GOT3 (cell line): ENCODE measurements at places on chromosomes 12 and 14.

DNA sequence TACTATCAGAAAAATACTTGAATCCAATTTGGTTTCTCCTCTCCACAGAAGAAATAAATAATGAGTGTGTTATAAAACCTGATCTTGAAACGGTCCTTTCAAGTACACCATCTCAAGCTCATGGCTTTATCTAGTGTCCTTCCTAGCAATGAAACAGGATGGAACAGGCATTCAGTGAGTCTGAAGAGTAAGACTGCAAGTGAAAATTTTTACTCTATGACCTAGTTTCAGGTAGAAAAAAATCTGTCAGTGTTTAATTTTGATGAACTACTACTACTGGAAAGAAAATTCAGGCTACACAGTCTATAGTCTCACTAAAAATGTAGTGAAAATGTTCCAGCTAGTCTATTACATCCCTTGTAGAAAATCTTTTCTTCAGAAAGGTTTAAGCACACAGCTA lies 7.7 kb downstream of the CBX5 start:
- no peak for DNase-seq

DNA sequence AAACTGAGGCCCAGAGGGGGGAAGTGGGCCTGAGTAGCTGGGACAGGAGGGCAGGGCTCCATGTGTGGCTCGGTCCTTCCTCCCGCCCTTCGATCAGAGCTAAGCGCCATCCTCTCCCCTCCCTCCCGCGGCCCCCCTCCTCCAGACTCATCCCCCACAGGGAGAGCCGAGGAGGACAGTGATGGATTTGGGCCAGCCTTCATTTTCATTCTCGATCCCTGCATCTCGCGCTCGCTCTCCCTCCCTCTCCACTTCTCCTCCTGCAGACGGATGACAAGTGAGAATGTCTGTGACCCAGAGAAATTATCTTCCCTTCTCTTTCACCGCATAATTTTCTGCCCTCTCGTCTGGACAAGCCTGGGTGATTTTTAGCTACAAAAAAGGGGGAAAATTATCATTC lies 183.3 kb downstream of the RBM19 start:
- DNase-seq: no peak

DNA sequence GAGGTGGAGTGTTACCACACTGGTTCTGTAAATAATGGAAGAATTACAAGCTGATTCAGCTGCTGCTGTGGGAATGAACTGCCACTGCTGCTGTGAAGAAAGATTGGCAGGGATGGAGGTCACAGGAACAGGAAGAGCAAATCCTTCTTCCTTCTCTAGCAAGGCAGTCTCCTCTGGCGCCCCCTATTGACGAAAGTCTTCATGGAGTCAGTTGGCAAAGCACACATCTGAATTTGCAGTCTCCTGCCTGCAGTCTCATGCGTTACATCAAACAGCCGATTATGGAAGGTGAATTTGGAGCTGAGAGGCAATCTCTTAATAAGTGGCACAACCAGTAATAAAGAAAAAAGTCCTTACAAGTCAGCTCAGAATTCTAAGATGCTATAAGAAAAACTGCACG lies 106.0 kb upstream of the TMTC1 start:
- no peak for DNase-seq

- DNase-seq: no peak
Measured at GRCh38 chr14:89537911-89538310, 120.9 kb upstream of the FOXN3 start.

DNA sequence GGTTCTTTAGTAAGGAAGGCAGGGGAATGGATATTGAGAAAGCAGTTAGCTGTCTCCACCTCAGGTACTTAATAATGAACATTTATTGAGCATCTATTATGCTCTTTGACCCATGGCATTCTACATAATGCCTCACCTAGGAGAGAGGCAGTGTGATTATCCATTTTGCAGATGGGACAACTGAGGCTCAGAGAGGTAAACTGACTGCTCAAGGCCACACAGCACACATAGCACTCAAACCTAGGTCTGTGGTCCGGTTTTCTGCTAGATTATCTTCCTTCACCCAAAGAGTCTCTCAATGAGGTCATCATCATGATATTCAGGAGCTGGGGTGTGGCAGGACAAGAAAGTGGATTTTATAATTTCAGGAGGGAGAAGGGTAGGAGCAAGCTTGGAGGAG lies 199.1 kb upstream of the LHX5 start:
- DNase-seq: no peak

DNA sequence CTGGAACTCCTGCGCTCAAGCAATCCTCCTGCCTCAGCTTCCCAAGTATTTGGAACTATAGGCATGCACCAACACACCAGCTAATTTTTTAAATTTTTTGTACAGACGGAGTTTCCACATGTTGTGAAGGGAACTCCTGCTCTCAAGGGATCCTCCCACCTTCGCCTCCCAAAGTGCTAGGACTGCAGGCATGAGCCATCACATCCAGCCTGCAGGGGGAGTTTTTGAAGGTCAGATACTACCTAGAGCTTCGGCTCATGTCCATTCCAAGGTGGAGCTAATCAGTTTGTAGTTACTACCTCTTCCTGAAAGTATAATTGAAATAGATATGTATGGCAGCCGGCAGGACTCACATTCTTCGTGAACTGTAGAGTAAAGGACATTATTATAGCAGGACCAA lies 3.7 kb upstream of the TAS2R19 start:
- no peak for DNase-seq

- DNase-seq: no peak
Measured at GRCh38 chr14:103008768-103009357, 48.5 kb downstream of the CDC42BPB start.

DNA sequence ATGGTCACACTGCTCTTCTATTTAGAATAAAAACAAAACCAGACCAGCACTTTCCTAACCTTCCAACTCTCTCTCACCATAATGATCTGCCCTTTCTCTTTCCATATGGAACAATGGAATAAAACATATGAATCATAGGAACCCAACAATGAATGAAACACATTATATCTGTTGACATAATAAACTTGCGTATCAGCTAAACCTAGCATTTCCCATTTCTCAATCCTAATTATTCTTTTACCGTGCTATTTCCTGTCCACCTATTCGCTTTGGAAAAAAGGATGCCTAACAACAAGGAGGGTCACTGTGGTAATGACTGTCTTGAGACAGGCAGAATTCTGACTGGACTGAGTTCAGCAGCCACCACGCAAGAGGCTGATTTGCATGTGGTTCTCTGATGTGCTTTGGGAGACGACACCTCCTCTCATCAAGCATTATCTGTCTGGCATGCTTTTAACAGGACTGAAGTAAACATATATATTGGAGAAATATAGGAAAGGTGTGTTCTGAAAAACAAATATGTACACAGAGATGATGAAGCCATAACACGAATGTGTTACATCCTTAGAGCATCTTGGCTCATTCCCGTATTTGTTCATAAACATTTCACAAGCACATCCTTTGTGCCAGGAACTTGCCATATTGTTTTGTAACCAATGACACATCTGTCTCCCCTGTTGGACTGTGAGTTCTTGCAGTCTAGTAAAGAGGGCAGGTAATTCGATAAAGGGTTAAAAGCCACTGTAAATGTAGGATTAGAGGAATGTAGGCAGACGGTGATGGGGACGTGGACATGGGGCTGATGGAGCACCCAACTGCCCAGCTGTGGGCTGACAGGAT lies 87.7 kb downstream of the PTPRB start:
- DNase-seq: no peak

- no peak for DNase-seq
Measured at GRCh38 chr12:4118601-4119156, 154.9 kb upstream of the CCND2 start.

- DNase-seq: no peak
Measured at GRCh38 chr14:90781344-90781761, 34.9 kb downstream of the TTC7B start.

- no peak for DNase-seq
Measured at GRCh38 chr14:86450085-86450484, 920.1 kb downstream of the FLRT2 start.

DNA sequence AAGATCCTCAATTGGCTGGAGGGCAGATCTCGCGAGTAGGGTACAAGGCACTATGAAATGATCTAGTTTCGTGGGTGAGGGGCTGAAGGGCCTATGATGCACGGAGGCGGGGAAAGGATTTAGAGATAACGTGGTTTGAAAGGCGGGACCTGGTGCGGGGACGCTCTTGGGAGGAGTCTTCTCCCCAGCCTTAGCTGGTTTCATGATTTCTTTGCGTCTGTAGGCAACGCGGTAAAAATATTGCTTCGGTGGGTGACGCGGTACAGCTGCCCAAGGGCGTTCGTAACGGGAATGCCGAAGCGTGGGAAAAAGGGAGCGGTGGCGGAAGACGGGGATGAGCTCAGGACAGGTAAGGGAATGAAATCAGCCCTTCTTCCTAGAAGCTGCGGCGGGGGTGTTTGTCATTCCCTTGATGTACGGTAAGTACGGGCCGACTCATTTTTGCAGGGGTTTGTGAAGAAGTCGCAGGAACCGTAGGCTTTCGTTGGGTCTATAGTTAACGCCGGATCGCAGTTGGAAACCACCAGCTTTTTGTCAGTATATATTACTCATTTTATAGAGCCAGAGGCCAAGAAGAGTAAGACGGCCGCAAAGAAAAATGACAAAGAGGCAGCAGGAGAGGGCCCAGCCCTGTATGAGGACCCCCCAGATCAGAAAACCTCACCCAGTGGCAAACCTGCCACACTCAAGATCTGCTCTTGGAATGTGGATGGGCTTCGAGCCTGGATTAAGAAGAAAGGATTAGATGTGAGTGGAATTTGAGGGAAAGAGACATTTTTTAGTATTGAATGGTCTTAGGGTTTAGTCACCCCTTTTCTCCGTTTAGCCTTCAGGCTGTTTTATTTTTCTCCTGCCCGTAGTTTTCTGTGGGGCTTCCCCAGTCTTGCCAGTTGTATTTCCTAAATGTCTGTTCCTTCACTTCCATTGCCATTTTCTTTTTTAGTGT lies 602 bp downstream of the APEX1 start:
- no peak for DNase-seq

DNA sequence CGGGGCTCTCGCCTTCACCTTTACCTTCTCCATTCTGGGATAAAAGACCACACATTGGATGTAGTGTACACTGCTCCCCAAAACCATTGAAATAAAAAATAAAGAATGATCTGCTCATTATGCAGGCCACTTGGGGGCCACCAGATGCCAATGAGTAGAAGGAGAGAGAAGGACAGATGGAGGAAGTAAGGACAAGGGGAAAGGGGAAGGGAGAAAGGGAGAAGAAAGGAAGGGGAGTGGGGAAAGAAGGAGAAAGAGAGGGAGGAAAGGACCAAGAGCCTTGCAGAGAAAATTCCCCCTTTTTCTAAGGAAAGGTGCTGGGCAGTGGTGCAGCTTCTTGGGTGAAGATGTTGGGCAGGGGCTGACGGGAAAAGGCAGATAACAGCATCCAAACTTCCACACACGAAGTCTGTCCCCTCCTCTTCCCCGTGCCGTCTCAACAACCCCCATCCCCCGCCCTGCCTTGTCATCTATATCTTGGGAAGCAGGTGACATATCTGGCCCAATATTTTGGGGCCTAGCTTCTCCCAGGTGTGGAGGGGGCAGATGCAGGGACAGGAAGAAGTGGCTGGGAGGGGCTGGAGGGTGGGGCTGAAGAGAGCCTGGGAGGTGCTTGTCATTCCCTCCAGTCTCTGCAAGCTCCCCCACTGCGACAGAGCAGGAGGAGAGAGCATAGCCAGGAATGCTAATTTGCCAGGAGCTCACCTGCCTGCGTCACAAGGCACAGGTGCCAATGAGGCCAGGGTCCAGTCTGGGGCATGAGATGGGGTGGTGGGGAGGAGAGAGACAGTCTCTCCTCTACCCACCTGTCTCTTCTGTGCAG lies 107.5 kb downstream of the SINHCAF start:
- no peak for DNase-seq

- no peak for DNase-seq
Measured at GRCh38 chr14:88793259-88793625, 489 bp upstream of the EML5 start.

DNA sequence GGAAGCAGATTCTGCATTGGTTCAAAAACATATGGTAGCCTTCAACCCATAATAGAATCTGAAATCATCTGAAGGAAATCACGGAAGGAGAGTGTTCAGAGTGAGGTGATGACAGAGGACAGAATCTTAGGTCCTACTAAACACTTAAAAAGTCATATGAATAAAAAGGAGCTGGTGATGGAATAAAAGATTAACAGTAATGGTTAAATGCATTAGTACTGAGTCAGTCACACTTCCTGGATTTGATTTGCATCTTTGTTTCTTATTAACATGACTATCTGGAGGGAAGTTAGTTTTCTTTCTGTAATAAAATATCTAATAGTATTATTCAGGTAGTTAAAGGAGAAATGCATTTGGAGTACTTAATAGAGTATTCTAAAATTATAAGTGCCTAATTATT lies 296.3 kb upstream of the ATXN7L3B start:
- DNase-seq: no peak

- DNase-seq: no peak
Measured at GRCh38 chr12:51694146-51694545, 103.1 kb downstream of the SCN8A start.

- no peak for DNase-seq
Measured at GRCh38 chr12:52007982-52008510, 1.3 kb downstream of the TAMALIN start.

- no peak for DNase-seq
Measured at GRCh38 chr12:127761880-127762279, 505.1 kb upstream of the TMEM132C start.

DNA sequence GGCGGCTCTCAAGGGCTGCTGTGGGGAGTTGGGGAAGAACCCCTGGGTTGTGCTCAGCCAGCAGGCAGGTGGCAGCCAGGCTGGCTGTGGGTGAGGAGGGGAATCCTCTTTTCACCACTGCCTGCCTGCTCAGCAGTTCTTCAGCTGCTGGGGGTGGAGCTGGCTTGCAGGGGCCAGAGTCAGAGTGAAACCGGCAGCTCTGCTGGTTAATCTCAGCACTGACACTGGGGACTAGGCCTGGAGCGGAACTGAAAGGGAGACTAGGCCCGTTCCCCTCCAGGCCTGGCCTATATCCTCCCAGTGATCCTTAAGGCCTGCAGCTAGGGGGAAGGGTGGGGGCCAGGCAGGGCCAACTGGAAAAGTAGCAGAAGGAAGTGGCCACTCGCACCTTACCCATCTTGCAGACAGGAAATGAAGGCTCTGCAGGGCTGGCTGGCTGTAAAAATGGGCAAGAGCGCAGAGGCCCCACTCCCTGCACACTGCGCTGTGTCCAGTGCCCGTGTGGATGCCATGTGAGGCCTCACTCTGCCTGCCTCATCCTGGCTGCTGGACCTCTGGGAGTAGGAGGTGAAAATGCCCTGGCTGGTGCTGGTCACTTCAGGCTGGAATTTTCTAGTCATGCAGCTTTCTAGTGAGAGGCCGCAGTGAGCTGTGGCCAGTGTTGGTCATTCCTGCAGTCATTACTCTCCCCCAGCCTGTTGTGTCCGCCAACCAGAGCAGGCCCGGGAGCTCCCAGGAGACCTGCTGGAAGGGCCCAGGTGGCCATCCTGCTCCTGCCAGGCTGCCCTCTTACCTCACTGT lies 39.4 kb downstream of the SH2B3 start:
- no peak for DNase-seq

- no peak for DNase-seq
Measured at GRCh38 chr14:22471545-22472121, 117.4 kb downstream of the DAD1 start.
